ENCODE measurements at places on chromosomes 7 and 10.
A peak's percentile ranks its signal among the peaks of the same experiment; 100 is the strongest.

DNA sequence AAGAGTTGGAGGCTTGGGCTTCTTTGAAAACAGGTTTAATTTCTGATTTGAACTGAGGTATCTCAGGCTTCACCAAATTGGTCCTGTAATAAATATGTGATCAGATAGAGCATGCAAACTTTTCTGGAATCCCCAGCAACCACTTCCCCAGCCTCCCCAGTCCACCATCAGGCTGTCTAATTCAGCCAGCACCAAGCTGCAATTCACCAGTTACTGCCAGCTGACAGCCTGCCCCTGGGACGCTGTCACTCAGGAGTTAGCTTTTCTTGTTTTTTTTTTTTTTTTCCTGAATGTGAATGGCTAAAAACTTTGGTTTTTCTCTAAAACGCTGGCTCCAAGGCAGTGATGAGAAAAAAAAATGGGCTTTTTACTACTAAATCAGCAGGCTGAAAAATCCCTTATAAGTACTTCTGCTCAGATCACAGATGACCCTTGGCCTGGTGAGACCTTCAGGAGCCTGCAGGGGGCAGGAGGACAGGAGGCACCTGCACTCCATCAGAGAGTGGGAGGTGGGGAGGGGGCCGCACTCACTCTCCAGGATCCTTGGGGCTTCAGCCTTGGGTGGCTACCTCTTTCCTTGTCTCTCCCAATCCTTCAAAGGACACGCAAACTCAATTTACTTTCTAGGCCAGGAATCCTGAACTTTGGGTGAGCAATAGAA lies 349.4 kb downstream of the GATA3 start:
- DNase-seq: no peak

DNA sequence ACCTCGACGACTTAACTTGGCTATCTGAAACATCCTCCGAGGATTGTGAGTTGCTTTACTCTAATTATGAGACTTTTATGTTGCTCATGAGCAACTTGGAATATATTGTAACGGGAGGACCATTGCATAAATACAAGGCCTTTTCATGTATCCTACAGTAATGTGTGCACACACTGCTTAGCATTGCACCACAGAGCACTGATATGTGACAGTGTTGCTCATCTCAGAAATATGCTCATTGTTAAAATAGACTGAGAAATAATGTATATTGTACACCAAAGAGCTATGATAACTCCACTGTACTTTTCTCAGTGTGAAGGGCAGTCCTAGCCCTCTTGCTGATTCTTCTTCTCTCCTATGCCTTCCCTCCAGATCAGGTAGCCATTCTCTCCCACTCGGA lies 102.8 kb upstream of the CDK13 start:
- DNase-seq: no peak

DNA sequence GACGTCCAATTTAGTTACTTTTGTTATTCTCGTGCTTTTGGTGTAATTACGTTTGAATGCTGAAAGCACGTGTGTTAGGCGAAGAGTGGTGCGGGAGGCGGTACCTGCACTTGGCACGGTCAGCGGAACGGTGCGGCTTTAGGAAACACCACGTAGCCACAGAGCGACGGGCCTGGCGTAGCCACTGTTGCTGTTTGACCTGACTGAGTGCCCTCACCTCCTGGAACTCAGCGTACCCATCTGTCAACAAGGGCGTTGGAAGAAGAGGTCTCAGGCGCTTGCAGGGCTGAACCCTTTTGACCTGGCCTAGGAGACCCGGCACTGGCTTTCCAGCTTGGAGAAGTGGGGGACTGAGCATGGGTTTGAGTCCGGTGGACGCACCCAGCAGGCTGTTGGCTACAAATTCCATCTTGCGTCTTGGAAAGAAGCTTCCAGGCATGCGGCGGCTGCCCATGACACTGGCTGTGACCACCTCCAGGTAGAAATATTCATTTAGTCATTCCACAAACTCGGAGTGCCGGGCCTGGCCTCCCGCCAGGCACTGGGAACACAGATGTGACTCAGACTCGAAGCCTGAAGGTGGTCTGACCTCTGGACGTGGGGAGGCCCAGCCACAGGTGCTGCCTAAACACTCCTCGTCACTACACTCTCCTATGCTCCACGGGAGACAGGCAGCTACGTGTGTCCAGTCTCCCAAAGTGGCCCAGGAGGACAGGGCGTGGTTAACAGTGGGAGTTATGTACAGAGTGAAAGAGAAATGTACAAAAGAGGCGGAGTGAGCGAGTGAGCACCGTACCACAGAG lies 22.2 kb downstream of the FAM20C start:
- peak; percentile 28 for DNase-seq

DNA sequence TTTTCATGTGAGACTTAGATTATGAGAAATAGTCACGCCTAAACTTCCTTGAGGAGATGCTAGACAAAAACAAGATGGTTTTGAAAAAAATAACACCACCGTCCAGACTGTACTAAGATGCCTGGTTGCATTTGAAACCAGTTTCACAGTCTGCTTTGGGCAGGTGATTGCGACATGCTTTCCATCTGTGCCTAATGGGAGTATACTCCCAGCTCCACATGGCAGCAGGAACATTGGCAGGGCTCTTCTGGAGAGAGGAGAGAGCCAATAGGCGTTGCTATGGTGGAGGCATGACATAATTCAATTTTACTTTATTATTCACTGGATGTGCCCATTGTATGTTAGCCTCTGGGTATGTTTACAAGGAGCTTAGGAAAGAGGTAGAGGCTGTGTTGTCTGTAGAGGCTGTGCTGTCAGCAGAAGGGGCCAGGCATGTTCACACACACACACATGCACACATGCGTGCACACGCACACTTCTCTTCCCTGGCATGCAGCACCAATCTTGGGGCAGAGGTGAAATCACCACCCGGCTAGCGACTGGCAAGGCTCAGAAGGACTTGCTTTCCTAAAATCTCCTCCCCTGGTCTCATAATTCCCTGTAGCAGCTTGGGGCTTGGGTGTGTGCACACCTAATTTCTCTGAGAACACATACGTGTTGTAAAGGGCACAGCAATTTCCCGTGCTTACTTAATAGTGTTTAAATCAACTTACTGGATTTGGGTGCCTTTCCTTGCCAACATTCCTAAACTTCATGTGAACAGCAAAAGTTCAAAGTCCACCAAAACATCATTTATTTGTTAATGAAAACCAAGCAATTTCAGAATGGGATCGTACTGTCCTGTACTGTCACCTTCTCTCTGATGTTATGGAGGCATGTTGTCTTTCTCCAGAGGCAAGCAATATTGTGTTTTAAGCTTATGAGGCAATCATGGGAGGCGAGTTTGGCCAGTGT lies 162.1 kb downstream of the TCF7L2 start:
- DNase-seq: no peak

- DNase-seq: no peak
Observed at GRCh38 chr10:93039721-93040120, 20.9 kb upstream of the CYP26C1 start.

DNA sequence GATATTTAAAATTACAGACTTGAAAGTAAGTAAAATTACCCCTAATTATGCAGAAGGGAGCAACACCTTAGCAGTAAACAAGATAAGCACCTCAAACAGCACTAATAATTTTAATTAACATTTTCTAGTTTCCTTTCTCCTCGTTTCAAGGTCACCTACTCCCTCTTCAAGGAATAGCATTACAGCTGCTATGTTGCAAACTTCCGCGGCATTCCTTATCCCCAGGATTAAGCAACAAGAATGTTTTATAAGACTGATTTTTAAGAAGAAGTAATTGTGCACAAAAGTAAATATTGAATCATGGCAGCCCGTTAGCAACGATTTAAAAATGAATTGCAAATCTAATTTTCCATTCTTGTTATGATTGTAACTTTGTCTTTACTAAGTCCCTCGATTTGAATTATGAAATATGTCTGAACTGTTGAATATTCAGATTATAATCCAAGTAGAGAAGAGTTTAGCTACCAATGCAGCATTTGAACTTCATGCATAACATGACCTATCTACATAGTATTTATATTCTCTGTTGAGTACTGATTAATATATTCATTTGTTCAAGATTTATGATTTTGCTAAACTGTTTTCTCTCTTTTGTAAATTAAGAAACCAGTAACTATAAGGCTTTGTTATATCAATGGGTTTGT lies 593.5 kb upstream of the MGMT start:
- no peak for DNase-seq

GRCh38 chr7:38682606-38683005 lies 51.4 kb upstream of the AMPH start:
- DNase-seq: no peak

- DNase-seq: no peak
Observed at GRCh38 chr7:84668116-84668515, 473.5 kb upstream of the SEMA3A start.

GRCh38 chr7:50206453-50207250 lies 97.9 kb upstream of the IKZF1 start:
- no peak for DNase-seq

- no peak for DNase-seq
Observed at GRCh38 chr7:52920977-52921376, 114.5 kb upstream of the POM121L12 start.

DNA sequence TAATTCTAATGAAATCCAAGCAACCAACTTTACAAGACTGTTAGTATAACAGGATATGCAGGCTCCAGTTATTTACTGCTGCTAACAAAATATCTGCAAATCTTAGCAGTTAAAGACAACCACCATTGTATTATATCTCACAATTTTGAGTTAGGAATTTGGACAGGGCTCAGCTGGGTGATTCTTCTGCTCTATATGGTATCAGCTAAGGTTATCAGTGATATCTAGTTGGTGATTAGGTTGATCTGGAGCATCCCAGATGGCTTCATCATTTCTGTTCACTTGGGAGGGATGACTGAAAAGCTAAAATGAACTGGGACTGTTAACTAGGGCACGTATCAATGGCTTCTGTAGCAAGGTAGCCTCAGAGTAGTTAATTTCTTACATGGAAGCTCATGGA lies 105.7 kb downstream of the MBL2 start:
- no peak for DNase-seq

DNA sequence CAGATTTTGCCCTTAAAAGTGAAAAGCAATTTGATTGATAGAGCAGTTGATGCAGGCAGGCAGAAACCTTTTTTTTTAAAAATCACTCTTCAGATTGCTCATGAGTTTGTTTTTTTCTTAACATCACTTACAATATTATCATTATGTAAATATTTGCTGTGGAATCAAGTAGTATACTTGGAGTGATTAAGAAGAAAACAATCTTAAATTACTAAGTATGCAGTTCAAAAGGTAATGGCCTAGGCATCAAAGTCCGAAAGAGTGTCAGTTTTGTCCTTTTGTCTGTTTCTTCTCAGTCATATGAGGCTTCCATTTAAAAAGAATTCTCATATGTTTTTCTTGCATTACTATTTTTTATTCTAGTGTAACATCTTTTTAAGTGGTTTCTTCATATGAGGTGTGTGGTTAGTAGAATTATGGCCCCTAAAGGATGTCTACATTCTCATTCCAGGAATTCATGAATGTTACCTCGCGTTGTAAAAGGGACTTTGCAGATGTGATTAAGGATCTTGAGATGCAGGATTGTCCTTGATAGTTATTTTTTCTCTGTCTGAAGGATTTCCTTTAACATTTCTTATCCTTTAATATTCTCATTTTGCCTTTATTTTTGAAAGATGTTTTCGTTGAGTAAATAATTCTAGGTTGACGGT lies 44.0 kb downstream of the BICC1 start:
- no peak for DNase-seq

GRCh38 chr10:89207801-89208551 lies 859 bp upstream of the CH25H start:
- no peak for DNase-seq

- DNase-seq: no peak
Observed at GRCh38 chr7:805261-805660, 27.0 kb upstream of the SUN1 start.

DNA sequence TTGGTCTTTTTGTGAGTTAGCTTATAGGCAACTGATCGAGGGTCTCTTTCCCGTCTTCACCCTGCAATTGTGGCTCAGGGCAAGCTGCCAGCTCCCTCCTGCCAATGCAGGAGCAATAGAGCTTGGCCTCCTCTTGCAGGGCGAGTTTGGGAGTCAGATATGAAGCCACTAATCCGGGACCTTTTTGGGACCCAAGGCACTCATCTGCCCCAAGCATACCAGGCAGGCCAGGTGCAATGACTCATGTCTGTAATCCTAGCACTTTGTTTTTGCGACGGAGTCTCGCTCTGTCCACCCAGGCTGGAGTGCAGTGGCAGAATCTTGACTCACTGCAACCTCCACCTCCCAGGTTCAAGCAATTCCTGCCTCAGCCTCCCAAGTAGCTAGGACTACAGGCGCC lies 21.1 kb downstream of the LIMK1 start:
- no peak for DNase-seq

GRCh38 chr7:92076509-92076908 lies 57.8 kb downstream of the CYP51A1 start:
- no peak for DNase-seq

- DNase-seq: no peak
Observed at GRCh38 chr7:149085866-149086265, 4.7 kb downstream of the ZNF786 start.

DNA sequence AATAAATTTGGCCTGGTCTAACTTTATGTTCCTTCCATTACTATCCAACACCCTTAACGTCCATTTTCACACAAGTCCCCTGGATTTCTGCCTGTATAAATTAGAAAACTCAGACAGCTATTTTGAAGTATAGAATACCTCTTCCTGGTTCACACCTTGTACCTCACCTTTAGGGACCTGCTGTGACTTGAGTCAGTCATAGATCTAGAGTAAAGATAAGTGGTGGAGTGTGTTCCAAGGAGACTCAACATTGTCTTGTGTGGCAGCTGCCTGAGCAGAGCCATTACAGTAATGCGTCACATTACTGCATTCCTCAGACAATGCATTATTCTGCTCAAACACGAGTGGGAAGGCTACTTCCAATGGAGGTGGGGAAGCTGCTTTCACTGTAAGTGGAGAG lies 513.9 kb downstream of the ADRA2A start:
- DNase-seq: no peak

DNA sequence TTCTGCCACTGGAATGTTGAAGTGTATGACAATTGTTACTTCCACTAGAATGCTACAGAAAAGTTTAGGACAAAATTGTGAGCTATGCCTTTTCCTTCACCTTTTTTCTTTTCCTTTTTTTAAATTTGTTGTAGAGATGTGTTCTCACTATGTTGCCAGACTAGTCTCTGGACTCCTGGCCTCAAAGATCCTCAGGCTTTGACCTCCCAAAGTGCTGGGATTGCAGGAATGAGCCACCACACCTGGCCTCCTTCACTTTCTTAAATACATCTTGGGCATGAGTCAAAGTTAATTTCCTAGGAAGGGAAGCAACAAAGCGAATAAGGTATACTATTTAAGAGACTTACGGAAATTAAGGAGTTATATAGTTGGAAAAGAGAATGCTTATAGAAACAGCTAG lies 2.7 kb upstream of the SNX13 start:
- no peak for DNase-seq
